Esophagus squamous epithelium (tissue), 5 donors: ENCODE measurements at places on chromosomes 6 and 20. TPM values are rescaled to one million over a fixed set of nuclear protein-coding genes. Genes with fewer than 3 reads are reported as not detected.

GRCh38 chr20:16569246-16570153 is 3.7 kb downstream of the KIF16B start:
- DNase-seq = no peak
- no peaks in the 10 kb centered on the region for H3K36me3 ChIP-seq
- H3K4me3 ChIP-seq = no peak overlapping the region
- H3K27me3 ChIP-seq = no peaks in the 10 kb centered on the region

- no peak for DNase-seq
- no peaks in the 10 kb centered on the region for H3K36me3 ChIP-seq
- no peaks in the 10 kb centered on the region for H3K27me3 ChIP-seq
Measured at GRCh38 chr6:39300739-39301138, 13.5 kb downstream of the KCNK17 start.

GRCh38 chr6:156953479-156954146 is 176.4 kb downstream of the ARID1B start:
- peak overlapping the region; percentile 36 for H3K27ac ChIP-seq
- no peak overlapping the region for H3K4me3 ChIP-seq
- DNase-seq = no peak
- H3K27me3 ChIP-seq = no peaks in the 10 kb centered on the region

GRCh38 chr20:1335961-1336698 is 7.2 kb upstream of the SDCBP2 start:
- no peaks in the 10 kb centered on the region for H3K27me3 ChIP-seq
- H3K4me3 ChIP-seq = no peak overlapping the region
- H3K27ac ChIP-seq = peak overlapping the region; percentile 34
- H3K36me3 ChIP-seq = peaks cover 22% of the 10 kb centered on the region
- H3K4me1 ChIP-seq = peaks cover 19% of the 10 kb centered on the region

Gene SPATA25
- 1.1 TPM for total RNA-seq

DNA sequence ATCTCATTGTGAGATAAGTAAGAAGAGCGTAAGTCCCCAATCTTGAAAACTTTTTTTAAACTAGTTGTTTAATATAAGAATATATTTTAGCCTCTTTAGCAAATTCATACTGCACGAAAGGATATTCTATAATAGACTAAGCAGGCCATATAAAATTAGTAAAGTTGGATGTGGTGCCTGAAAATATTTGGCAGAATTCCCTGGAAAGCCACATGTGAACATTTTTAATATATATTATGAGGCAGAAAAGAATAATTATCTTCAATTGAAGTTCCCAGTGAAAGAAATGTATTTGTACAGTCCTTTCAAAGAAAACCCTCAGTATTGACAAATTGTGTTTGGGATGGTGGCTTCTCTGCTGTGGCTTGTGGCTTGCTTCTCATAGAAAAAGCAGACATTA is 237.5 kb upstream of the JAG1 start:
- no peaks in the 10 kb centered on the region for H3K36me3 ChIP-seq
- no peak overlapping the region for H3K4me3 ChIP-seq
- no peak overlapping the region for H3K27ac ChIP-seq

Gene DOK5
- total RNA-seq = not detected

DNA sequence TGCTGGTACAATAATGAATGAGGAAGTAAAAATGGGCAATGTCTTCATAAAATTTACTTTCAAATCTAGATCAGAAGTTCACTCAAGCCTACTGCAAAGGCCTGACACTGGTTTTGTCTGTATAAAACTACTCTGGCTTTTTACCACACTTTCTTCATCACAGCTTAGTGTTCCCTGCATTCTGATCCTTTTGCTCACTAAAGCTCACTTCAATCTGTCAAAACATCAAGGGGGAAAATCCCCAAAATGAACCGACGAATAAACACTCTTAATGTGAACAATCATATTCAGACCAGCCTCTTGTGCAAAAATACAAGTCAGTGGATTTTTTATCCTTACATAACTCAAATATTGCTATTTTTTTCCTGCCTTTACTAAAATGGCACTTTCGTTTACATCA is 98.5 kb downstream of the PRDM1 start:
- no peak overlapping the region for H3K4me3 ChIP-seq
- no peak overlapping the region for H3K27ac ChIP-seq
- H3K4me1 ChIP-seq = peaks cover 4% of the 10 kb centered on the region
- H3K36me3 ChIP-seq = no peaks in the 10 kb centered on the region

GRCh38 chr6:3421791-3422434 is 34.9 kb downstream of the SLC22A23 start:
- no peak overlapping the region for H3K4me3 ChIP-seq
- peaks cover 46% of the 10 kb centered on the region for H3K4me1 ChIP-seq
- peak overlapping the region; percentile 67 for H3K27ac ChIP-seq
- H3K27me3 ChIP-seq = no peaks in the 10 kb centered on the region
- no peak for DNase-seq

- H3K27ac ChIP-seq = no peak overlapping the region
- DNase-seq = no peak
- no peak overlapping the region for H3K4me3 ChIP-seq
- H3K27me3 ChIP-seq = no peaks in the 10 kb centered on the region
Measured at GRCh38 chr20:39897058-39897457, 792.0 kb downstream of the MAFB start.

DNA sequence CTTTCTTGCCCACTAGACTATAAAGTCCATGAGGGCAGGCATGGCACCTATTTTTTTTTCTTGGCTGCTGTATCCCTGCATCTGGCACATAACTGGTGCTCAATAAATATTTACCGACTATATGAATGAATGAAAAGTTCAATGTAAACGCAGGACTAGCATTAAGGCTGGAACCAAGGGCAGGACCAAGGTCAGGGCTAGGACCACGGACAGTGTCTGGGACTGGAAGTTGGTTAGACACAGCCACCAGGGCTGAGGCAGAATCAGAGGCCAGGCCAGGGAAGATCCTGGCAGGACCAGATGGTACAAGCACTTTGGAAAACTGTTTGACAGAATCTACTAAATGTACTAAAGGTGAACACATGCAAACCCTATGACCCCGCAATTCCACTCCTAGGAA is 3.7 kb downstream of the TNXB start:
- no peak overlapping the region for H3K27ac ChIP-seq
- H3K4me3 ChIP-seq = no peak overlapping the region
- H3K4me1 ChIP-seq = peaks cover 51% of the 10 kb centered on the region
- no peaks in the 10 kb centered on the region for H3K27me3 ChIP-seq

- no peak overlapping the region for H3K27ac ChIP-seq
- no peaks in the 10 kb centered on the region for H3K4me1 ChIP-seq
- H3K36me3 ChIP-seq = no peaks in the 10 kb centered on the region
- no peaks in the 10 kb centered on the region for H3K27me3 ChIP-seq
- H3K4me3 ChIP-seq = no peak overlapping the region
Measured at GRCh38 chr20:11101696-11102095, 427.9 kb upstream of the JAG1 start.

DNA sequence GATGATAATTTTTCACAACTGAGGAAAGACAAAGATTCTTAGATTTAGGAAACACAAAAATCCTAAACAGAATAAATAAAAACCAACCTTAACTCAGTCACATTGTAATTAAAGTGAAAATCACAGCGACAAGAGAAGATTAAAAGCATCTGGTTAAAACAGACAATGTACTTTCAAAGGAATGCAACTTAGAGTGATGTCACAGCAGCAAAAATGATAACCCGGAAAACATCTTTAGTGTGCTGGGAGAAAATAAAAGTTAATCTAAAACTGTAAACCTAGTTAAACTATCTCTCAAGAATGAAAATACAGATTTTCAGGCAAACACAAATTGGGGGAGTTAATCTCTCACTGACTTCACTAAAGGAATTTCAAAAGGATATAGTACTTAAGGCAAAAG is 76.8 kb upstream of the OGFRL1 start:
- no peaks in the 10 kb centered on the region for H3K36me3 ChIP-seq
- no peak overlapping the region for H3K27ac ChIP-seq
- H3K27me3 ChIP-seq = no peaks in the 10 kb centered on the region
- H3K4me3 ChIP-seq = no peak overlapping the region
- no peak for DNase-seq

Gene RBM38
- total RNA-seq = 15.3 TPM

Gene CCN6
- total RNA-seq = not detected

Gene COX4I2
- total RNA-seq = 3.1 TPM

GRCh38 chr6:40806256-40806864 is 219.2 kb upstream of the LRFN2 start:
- H3K4me3 ChIP-seq = no peak overlapping the region
- peak overlapping the region; percentile 19 for H3K27ac ChIP-seq
- peaks cover 72% of the 10 kb centered on the region for H3K4me1 ChIP-seq
- no peaks in the 10 kb centered on the region for H3K27me3 ChIP-seq
- no peaks in the 10 kb centered on the region for H3K36me3 ChIP-seq

DNA sequence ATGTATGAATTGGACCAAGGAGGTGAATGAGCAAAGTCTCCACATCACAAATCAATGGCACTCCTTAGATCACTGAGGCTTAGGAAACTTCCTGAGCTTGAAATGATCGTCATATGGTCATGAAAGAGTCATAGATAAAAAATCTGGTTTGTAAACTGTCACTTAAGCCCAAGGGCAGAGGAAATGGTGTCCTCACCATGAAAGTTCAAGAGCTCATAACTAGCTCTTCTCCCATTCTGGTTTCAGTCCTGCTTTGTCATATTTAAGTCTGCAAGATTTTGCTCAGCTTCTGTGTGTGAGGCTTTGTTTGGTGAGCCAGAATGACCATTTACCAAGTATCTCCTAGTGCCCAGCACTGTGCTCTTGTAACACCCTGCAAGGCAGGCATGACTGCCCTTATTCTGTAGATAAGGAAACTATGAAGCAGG is 60.5 kb downstream of the GJA10 start:
- no peaks in the 10 kb centered on the region for H3K36me3 ChIP-seq
- H3K4me1 ChIP-seq = no peaks in the 10 kb centered on the region
- H3K4me3 ChIP-seq = no peak overlapping the region
- no peak overlapping the region for H3K27ac ChIP-seq

- H3K36me3 ChIP-seq = peaks cover 43% of the 10 kb centered on the region
- peaks cover 40% of the 10 kb centered on the region for H3K4me1 ChIP-seq
- H3K27me3 ChIP-seq = no peaks in the 10 kb centered on the region
- H3K4me3 ChIP-seq = peak overlapping the region; percentile 90
Measured at GRCh38 chr6:30741789-30742315, 635 bp downstream of the FLOT1 start.

- H3K4me1 ChIP-seq = no peaks in the 10 kb centered on the region
- no peak overlapping the region for H3K4me3 ChIP-seq
- H3K36me3 ChIP-seq = no peaks in the 10 kb centered on the region
- H3K27me3 ChIP-seq = no peaks in the 10 kb centered on the region
- DNase-seq = no peak
Measured at GRCh38 chr6:128284128-128284527, 236.3 kb downstream of the PTPRK start.

DNA sequence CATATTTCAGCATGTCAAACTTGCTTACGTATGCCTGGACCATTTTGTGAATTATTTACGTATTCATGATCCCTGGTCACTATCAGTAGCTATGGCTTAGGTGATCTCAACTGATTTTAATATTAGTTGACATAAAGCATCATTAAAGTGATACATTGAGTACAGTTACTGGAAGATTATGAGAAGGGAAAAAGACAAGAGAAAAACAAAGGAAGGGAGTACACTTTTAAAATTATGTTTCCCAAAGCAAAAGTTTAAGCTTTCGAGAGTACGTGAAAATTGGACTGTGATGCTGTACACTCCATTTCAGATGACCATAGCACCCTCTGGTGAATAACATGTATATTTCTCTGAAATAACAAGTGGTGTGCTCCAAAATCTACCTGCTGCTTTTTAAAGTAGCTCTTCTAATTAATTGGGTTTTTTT is 215.0 kb upstream of the HSF2 start:
- no peaks in the 10 kb centered on the region for H3K4me1 ChIP-seq
- H3K36me3 ChIP-seq = no peaks in the 10 kb centered on the region
- H3K27me3 ChIP-seq = no peaks in the 10 kb centered on the region
- DNase-seq = no peak
- H3K4me3 ChIP-seq = no peak overlapping the region

Gene BCKDHB
- total RNA-seq = 7.6 TPM

GRCh38 chr6:3911614-3912336 is 62.6 kb downstream of the FAM50B start:
- no peak overlapping the region for H3K4me3 ChIP-seq
- peaks cover 10% of the 10 kb centered on the region for H3K4me1 ChIP-seq
- no peaks in the 10 kb centered on the region for H3K36me3 ChIP-seq
- peaks cover 51% of the 10 kb centered on the region for H3K27me3 ChIP-seq

- H3K27me3 ChIP-seq = no peaks in the 10 kb centered on the region
- peaks cover 5% of the 10 kb centered on the region for H3K4me1 ChIP-seq
- no peak for DNase-seq
- no peak overlapping the region for H3K27ac ChIP-seq
- no peaks in the 10 kb centered on the region for H3K36me3 ChIP-seq
Measured at GRCh38 chr20:1825938-1826445, 69.2 kb upstream of the SIRPA start.

Gene OTOR
- total RNA-seq = not detected

DNA sequence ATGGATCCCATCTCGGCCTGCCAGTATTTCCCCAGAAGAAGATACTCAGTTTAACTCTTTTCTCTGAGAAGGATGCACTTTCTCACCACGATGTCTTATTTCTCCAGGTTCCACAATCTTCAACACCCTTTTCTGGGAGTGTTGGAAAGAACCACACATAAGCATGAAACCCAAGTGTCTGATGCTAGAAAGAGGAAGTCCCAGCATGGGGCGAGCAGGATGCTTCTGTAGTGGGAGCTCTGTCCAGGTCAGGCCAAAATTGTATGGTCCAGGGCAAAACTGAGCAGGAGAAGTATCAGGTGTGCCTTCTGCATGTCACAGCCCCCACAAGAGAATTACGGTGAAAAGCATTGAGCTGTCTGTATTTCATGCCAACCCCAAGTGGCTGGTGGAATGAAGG is 11.0 kb downstream of the TREM1 start:
- no peaks in the 10 kb centered on the region for H3K4me1 ChIP-seq
- H3K27me3 ChIP-seq = no peaks in the 10 kb centered on the region
- no peak for DNase-seq
- no peaks in the 10 kb centered on the region for H3K36me3 ChIP-seq

Gene OSER1
- total RNA-seq = 16.1 TPM

Gene BTNL2
- total RNA-seq = not detected

Gene DLL1
- total RNA-seq = 8.3 TPM

- no peaks in the 10 kb centered on the region for H3K36me3 ChIP-seq
- H3K27ac ChIP-seq = no peak overlapping the region
- no peak for DNase-seq
- H3K27me3 ChIP-seq = no peaks in the 10 kb centered on the region
Measured at GRCh38 chr6:105014448-105014847, 57.5 kb downstream of the LIN28B start.

- H3K27me3 ChIP-seq = no peaks in the 10 kb centered on the region
- no peak overlapping the region for H3K27ac ChIP-seq
- H3K36me3 ChIP-seq = peaks cover 22% of the 10 kb centered on the region
- no peak overlapping the region for H3K4me3 ChIP-seq
- no peak for DNase-seq
- no peaks in the 10 kb centered on the region for H3K4me1 ChIP-seq
Measured at GRCh38 chr6:8014947-8015346, 49.2 kb downstream of the BLOC1S5 start.
